Posterior cingulate gyrus (tissue), 11 donors: ENCODE measurements at places on chromosomes 1 and 21.

- no peak for DNase-seq
These were observed 42.3 kb downstream of the STYXL2 start for GRCh38 chr1:167136191-167136614.

DNA sequence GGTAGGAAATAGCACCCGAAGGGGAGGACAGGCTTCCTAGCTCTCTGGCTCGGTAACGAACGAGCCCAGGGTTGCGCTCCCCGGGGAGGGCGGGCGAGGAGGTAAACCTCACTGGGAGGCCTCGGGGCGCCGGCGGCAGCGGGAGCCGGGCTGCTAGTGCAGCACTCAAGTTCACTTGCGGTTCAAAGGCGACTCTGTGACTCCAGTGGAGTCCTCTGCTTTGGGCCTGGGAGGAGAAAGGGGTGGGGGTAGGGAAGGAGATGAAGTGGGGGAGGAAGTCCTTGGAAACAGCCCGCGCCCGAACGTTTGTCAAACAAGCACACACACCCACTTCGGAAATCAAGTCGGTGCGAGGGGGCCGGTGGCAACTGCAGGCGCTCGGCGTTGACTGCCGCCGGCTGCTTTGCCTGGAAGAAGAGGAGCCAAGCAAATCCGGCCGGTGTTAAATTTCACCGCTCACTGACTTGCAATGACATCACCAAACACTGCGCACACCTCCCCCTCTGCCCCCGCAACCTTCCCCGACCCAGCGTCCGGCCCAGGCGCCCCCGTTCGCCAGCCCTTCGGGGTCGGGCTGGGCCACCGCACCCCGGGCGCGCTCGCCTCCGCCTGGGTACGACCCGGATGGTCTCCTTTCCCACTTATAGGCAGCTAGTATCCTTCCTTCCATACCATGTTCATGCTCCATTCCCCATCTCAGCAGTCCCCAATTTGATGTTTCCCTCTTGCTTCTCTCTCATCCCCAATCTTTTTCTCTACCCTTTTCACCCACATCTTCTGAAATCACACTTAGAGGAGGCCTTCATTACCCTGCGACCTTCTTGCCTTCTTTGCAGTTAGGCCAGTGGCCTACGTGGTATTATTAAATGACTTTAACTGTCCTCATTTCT, at the start of gene COL24A1:
COL24A1 (minus strand) TSS at position 207 of the 890 bp plus-strand sequence. CDS start 376 bp downstream, outside the sequence.
- DNase-seq, result peak; percentile 48

DNA sequence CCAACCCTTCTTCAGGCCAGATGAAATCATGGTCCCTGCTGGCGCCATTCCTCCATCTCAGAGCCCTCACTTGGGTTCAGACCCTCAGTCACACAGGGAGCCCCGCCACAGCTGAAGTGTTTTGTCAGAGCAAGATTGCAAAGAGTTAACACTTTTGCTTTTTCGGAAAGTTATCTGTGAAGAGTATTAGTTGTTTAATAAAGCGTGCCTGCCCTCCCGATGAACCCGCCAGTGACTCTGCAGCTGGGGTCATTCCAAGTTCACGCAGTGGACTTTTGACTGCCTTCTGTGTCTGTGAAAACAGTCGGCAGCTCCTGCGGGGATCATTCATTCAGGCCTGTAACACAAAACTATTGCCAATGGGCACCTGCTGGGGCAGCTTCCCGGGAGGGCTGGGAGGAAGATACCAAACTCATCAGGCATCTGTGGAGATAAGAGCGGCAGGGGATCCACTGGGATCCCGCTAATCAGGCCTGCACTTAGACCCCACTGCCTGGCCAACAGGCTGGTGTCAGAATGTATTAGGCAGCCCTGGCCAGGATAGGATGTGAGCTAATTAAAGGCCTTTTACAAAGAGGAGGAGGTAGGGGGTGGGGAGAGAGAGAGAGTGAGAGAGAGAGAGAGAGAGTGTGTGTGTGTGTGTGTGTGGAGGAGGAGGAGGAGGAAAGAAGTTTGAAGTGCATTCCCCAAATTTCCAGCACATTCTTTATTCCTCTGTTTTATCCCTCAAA, 184.5 kb downstream of the DHRS3 start:
- no peak for DNase-seq

- peak; percentile 14 for DNase-seq
These were observed 43.3 kb downstream of the PTPRC start for GRCh38 chr1:198681831-198682759.

DNA sequence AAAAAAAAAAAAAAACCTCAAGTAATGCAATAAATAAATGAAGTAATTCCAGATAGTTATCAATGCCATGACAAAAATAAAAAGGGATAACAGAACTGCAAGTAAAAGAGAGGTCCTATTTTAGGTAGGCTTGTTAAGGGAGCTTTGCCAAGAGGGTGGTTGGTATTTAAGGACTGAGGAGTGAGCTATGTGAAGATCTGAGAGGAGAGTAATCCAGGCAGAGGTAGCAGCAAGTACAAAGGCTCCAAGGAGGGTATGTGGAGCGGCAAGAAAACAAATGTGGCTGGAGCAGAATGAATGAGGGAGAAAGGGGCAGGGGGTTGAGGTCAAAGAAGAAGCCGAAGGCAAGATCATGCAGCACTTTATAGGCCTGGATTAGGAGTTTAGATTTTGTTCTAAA, 59.9 kb upstream of the CDC42BPA start:
- DNase-seq, result no peak

DNA sequence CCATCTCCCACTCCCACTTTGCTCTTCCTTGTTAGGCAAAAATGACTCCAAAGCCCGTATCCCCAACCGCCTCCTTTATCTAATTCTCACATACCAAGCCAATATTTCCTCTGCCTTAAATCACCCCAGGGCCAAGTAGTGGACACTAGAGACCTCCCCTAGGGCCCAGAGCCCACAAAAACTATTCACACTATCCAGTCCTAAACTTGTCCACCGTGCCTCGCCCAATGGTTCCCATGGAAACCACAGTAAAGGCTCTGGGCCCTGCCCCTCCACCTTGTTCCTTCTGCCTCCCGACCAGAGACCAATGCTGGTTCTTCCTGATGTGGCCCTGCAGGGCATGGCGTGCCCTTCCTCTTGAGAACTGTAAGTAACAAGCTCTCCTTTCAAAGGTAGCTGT, 11.8 kb downstream of the CFAP107 start:
- DNase-seq, result no peak

DNA sequence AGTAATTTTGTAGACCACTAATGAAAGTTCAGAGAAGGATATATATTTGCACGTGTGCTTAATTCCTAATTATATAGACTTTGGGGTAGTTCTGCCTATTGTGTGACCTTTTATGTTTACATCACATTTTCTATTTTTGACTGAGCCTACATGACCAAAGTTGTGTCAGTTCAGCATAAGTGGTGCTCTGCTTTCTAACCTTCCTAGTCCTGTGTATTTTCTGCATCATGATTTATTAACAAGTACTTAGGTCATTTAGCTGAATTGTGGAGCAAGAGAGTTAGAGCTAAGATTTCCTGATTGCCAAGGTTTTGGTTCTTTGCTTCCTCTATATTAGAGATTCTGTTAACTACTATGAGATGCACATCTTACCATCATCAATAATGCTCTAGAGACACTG, 176.0 kb downstream of the C1orf21 start:
- DNase-seq, result no peak

GRCh38 chr1:19156676-19157075, 53.4 kb downstream of the UBR4 start:
- DNase-seq, result no peak

DNA sequence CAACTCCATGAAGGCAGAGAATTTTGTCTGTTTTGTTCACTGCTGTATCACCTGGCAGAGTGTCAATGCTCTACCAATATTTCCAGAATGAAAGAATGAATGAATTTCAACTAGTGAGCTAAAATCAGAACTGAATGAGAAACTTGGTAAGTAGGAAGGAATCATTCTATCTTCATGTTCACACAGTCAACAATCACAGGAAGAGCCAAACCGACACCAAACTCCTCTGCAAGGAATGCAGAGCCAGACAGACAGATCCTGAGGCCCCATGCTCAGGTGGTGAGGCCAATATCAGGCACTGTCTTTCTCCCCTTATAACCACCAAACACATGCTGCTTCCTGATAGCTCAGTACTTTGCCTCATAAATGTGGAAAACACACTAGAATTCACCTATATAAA, 139.1 kb downstream of the SLC45A1 start:
- DNase-seq, result no peak

DNA sequence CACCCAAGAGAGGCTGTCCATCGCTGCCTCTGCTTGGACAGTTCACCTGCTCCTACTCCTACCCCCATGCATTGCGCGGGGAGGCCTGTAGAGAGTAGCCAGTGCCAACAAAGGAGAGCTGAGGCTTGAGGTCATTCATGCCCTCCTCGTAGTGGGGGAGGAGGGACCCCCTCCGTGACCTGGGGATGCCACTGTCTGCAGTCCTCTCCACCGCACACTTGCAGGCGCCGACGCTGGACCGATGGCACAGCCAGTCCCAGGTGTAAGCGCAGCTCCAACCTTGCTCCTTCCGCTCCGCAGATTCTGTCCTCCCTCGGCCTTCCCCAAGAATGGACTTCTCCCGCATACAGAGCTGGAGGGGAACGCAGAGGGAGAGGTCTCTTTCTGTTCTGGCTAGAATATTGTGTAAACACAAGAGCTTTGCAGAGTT, 672 bp upstream of the PHLDA3 start:
- no peak for DNase-seq

- no peak for DNase-seq
These were observed 1.5 kb downstream of the L1TD1 start for GRCh38 chr1:62196086-62196690.

DNA sequence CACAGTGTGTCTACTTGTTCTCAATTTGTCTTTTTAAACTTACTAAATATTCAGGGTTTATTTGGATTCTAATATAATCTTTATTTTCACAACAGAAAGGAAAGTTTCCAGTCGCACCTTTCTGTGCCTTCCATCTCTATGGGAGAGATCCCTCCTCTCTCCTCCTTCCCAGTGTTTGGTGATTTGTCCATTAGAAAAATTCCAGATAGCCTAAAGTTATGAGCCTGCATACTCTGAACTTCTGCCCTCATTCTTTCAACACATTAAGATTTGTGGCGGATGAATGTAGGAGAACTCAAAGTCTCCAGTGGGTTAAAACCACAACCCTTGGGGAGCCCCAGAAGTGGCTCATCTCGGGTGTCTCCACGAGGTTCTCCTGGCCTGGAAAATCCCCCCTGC, 3.6 kb downstream of the NHLH2 start:
- DNase-seq, result no peak

DNA sequence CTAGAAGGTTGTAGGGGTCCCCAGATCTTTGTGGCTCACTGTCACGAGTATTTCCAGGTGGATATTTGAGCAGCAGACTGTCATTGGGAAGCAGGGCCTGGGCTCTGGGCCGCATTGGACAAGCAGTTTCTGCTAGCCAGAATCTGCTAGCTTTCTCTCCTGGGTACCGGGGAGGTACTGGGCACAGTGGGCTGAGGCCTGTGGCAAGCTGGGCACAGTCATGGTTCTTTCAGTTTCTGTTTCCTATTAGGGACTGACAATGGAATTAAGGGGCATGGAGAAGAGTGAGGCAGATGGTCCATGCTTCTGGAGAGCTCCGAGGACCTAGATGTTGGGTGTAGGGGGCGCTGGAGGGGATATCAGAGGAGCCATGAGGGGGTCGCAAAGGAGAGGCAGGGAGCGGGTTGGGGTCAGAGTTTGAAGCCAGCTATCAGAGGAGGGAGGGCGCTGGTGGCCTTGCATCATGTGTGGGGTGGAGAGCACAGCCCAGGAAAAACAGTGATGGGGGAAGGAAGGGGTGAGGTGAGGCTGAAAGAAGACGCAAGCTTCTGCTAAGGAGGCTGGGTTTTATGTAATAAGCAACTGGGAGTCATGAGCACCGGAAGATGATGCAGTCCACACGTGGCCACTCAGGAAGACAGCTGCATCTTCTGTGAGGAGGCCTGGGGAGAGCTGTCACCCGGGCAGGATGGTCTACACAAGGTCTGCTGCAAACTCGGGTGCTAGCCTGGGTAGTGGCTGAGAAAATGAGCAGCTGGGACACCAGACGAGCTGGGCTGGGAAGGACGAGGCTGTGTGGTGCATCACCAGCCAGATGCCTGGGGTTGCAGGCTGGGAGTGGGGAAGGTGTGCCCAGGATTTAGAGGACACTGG, 72.7 kb downstream of the IER5 start:
- DNase-seq, result peak; percentile 48

DNA sequence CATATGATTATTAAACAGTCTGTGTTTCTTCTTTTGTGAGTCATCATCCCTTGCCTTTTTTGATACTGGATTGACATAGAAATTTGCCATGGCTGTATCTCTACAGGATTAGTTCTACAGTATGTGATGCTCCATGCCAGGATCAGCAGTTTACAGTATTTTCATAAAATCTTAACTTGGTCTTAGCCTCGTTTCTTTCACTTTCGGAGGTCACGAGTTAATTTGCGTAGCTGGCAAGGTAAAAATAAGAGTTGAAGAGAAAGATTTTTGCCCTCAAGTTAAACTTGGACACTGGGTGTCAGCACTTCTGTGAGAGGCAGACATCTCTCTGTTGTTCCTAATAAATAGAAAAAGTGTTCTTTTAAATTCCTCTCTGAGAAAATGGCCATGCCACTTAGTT, 79.1 kb downstream of the CACNA1E start:
- DNase-seq, result no peak

DNA sequence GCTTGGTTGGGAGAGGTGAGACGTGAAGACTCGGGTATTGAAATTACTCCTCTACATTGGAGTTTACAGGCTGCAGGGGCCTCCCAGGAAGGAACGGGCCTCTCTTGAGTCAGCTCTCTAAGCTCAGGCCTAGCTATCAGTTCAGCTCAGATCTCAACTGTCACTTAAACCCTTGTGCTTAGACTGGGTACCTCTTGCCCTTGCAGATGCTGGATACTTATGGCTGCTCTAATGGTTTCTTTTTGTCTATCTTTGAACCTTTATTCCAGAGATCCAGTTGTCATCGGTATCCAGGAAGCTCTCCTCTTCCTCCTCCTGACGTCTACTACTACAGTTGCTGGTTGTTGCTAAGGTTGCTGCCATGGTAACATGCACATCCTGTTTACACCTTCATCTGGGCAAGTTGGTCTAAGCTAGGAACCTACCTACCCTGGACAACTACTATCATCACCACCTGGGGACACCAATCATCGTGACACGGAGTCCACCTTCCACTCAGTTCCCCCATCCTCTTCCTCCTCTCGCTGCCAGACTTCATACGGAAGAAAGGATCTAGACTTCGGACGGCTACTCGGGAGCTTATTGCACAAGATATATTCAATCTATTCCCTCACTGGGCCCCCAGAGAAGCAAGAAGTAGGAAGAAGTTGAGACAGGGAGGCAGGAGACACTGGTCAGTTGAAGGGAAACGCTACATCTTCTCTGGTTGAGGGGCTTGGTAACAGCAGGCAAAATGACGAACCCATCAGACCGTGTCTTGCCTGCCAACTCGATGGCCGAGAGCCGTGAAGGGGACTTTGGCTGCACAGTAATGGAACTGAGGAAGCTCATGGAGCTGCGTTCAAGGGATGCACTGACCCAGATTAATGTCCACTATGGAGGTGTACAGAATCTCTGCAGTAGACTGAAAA, 56.1 kb downstream of the ATP2B4 start:
- no peak for DNase-seq

GRCh38 chr1:1203561-1204424, 2.6 kb downstream of the TNFRSF18 start:
- DNase-seq, result peak; percentile 14
